ENCODE measurements at places on chromosomes 13 and 19. TPM values are rescaled to one million over a fixed set of nuclear protein-coding genes. Genes with fewer than 3 reads are reported as not detected.

The ZNF606 gene
- 23.0 TPM for total RNA-seq

The ARGLU1 gene
- total RNA-seq: 86.7 TPM

The FSD1 gene
- total RNA-seq: 0.85 TPM

GRCh38 chr13:77994166-77994565 lies 75.5 kb upstream of the EDNRB start:
- no peak overlapping the region for H3K4me3 ChIP-seq
- DNase-seq: no peak
- H3K27ac ChIP-seq: no peak overlapping the region
- H3K4me1 ChIP-seq: no peaks in the 10 kb centered on the region
- no peaks in the 10 kb centered on the region for H3K27me3 ChIP-seq

DNA sequence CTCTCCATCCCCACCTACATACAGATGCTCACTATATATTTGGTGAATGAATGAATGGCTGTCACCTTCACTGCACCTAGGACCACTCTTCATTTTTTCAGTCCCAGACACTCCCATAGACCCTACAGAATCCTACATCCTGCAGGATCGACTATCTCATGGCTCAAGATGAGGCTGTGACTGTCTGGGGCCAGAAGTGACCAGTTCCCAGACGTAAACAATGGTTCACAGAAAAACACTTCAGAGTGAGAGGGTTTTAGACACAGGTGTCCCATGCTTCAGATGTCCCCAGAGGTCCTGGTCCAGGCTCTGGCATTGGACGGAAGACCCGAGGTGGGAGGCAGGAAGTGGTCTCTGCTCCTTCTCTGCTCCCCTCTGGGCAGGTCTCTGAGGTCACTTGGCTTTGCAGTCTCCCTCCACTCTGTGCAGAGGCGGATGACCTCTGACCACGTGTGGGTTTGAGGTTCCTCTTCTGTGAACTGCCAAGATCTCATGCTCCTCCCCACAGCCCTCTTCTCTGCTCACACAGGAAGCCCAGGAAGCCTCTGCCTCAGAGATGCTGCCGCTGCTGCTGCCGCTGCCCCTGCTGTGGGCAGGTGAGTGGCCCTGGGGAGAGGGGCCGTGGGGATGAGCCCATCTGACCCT lies 24.9 kb downstream of the SIGLEC7 start:
- DNase-seq: no peak
- H3K4me1 ChIP-seq: no peaks in the 10 kb centered on the region
- H3K4me3 ChIP-seq: no peak overlapping the region
- no peak overlapping the region for H3K27ac ChIP-seq

DNA sequence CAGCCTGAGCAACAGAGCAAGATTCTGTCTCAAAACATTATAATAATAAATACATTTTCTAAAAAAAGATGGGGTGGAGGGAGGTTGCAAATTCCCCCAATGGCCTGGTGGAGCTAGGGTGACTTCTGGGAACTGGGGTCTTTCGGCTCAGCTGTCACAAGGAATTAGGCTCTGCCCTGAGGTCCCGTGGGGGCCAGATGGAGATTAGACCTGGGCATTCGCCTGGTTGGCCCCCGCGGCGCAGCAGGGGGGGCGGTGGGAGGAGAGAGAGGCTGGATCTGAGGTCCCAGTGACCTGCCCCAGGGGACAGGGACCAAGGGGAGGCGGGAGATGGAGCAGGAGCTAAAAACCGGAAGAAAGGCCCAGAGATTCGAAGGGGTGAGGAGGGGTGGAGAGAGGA lies 14.8 kb downstream of the FUT6 start:
- DNase-seq: no peak
- no peak overlapping the region for H3K27ac ChIP-seq
- no peaks in the 10 kb centered on the region for H3K27me3 ChIP-seq

- H3K27ac ChIP-seq: peak overlapping the region; percentile 83
- H3K4me3 ChIP-seq: no peak overlapping the region
- H3K4me1 ChIP-seq: peaks cover 38% of the 10 kb centered on the region
- DNase-seq: no peak
- H3K27me3 ChIP-seq: no peaks in the 10 kb centered on the region
Measured at GRCh38 chr13:33185853-33186252, 99.7 kb downstream of the STARD13 start.

DNA sequence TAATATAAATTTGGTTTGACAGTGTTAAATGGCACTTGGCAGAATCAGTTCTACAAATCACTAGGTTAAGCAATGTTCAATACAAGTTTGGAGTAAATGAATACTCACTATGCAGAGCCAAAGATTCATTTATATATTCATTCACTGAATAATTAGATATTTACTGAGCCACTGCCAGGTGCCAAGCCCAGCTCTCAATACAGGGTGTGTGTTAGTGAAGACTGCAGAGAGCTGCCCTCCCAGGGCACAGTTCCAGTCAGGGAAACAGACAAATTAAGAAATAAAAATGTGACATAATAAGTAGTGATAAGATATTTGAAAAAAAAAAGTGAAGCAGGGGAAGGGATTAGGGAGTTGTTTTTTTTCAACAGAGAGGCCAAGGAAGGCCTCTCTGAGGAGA lies 411.7 kb downstream of the KCNRG start:
- no peak overlapping the region for H3K4me3 ChIP-seq
- no peaks in the 10 kb centered on the region for H3K36me3 ChIP-seq
- H3K4me1 ChIP-seq: peaks cover 5% of the 10 kb centered on the region
- H3K27ac ChIP-seq: no peak overlapping the region

- H3K4me1 ChIP-seq: no peaks in the 10 kb centered on the region
- no peaks in the 10 kb centered on the region for H3K27me3 ChIP-seq
- peak overlapping the region; percentile 88 for H3K27ac ChIP-seq
- H3K4me3 ChIP-seq: peak overlapping the region; percentile 48
Measured at GRCh38 chr13:48158290-48158689, 63.4 kb upstream of the MED4 start.

DNA sequence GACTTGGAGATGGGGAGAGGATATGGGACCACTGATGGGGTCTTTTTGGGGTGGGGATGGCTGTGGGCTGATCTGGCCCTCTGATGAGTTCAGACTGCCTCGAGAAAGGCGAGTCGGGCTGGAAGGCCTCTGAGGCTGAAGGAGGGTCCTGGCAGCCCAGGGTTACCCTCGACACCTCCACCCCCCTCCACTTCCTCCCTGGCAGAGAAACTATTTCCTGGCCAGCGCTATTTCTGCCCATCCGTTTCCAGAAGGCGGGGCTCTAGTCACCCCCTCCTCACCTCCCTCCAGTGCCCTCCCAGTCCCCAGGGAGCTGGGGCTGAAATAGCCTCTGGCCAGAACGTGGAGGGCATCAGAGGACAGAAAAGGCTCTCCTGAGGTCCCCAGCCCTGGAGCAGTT lies 9.7 kb downstream of the EXOC3L2 start:
- no peak overlapping the region for H3K27ac ChIP-seq
- peaks cover 7% of the 10 kb centered on the region for H3K27me3 ChIP-seq
- no peaks in the 10 kb centered on the region for H3K4me1 ChIP-seq
- H3K4me3 ChIP-seq: peak overlapping the region; percentile 12
- DNase-seq: no peak
- H3K36me3 ChIP-seq: no peaks in the 10 kb centered on the region

DNA sequence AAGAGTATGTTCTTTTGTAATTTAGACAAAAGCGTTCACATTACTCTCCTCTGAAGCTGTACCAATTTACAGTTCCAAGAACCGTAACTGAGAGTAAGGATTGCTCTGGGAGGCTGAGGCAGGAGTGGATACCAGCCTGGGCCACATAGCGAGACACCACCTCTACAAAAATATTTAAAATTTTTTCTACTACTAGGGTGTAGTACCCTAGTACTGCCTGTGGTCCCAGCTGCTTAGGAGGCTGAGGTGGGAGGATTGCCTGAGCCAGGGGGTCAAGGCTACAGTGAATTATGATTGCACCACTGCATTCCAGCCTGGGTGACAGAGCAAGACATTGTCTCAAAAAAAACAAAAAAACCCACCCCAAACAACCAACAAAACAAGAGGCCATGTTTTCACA lies 12.1 kb upstream of the CYP2A6 start:
- no peaks in the 10 kb centered on the region for H3K4me1 ChIP-seq
- no peak for DNase-seq
- no peak overlapping the region for H3K4me3 ChIP-seq
- no peaks in the 10 kb centered on the region for H3K27me3 ChIP-seq
- H3K27ac ChIP-seq: no peak overlapping the region
- H3K36me3 ChIP-seq: no peaks in the 10 kb centered on the region

DNA sequence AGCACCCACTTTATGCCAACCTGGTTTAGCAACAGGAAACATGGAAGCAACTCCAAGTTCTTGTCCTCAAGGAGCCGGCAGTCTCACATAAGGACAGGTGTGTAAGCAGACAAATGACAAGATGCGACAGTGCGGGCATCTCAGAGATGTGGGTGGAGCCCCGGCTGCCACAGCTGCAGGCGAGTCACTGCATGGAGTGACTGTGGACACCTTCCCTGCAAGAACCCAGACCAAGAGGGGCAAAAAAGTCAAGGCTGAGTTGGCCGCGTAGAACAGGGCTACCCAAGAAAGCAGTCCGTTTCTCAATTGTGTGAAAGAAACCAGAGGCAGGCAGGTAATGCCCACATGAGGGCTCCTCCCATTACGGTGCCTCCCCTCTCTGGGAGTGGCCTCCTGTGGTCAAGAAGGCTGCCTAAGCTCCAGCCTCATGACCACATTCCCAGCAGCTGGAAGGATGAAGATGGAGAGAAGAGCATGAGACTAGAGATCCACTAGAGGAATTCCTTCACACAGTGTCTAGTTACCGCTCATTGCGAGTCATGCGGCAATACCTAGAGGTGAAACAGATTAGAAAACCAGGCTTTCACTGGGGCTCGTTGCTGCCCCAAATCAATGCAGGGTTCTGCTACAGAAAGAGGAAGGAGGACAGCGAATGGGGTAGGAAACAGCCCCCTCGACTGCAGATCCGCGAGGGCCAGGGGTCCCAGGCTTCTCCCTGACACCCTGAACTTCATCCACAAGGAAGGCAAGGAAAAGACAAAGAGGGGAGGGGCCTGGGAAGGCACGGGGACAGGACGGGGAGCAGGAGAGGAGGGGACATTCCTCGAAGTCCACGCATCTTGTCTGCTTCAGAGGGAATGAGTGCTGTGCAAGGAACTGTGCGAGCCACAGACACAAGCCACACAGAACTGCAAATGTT lies 80.2 kb downstream of the SPACA7 start:
- no peaks in the 10 kb centered on the region for H3K36me3 ChIP-seq
- no peaks in the 10 kb centered on the region for H3K27me3 ChIP-seq
- H3K27ac ChIP-seq: no peak overlapping the region
- H3K4me3 ChIP-seq: no peak overlapping the region
- DNase-seq: no peak

- H3K36me3 ChIP-seq: peaks cover 36% of the 10 kb centered on the region
- H3K4me1 ChIP-seq: no peaks in the 10 kb centered on the region
- DNase-seq: no peak
- no peak overlapping the region for H3K27ac ChIP-seq
- no peak overlapping the region for H3K4me3 ChIP-seq
Measured at GRCh38 chr19:38833092-38833425, 1.5 kb upstream of the ECH1 start.

GRCh38 chr13:98571955-98572662 lies 4.8 kb downstream of the STK24 start:
- H3K27ac ChIP-seq: peak overlapping the region; percentile 18
- H3K4me1 ChIP-seq: peaks cover 46% of the 10 kb centered on the region
- no peaks in the 10 kb centered on the region for H3K27me3 ChIP-seq
- H3K36me3 ChIP-seq: no peaks in the 10 kb centered on the region
- no peak overlapping the region for H3K4me3 ChIP-seq

- peaks cover 4% of the 10 kb centered on the region for H3K4me1 ChIP-seq
- peak overlapping the region; percentile 37 for H3K27ac ChIP-seq
Measured at GRCh38 chr19:3364501-3364858, 1.9 kb upstream of the NFIC start.

DNA sequence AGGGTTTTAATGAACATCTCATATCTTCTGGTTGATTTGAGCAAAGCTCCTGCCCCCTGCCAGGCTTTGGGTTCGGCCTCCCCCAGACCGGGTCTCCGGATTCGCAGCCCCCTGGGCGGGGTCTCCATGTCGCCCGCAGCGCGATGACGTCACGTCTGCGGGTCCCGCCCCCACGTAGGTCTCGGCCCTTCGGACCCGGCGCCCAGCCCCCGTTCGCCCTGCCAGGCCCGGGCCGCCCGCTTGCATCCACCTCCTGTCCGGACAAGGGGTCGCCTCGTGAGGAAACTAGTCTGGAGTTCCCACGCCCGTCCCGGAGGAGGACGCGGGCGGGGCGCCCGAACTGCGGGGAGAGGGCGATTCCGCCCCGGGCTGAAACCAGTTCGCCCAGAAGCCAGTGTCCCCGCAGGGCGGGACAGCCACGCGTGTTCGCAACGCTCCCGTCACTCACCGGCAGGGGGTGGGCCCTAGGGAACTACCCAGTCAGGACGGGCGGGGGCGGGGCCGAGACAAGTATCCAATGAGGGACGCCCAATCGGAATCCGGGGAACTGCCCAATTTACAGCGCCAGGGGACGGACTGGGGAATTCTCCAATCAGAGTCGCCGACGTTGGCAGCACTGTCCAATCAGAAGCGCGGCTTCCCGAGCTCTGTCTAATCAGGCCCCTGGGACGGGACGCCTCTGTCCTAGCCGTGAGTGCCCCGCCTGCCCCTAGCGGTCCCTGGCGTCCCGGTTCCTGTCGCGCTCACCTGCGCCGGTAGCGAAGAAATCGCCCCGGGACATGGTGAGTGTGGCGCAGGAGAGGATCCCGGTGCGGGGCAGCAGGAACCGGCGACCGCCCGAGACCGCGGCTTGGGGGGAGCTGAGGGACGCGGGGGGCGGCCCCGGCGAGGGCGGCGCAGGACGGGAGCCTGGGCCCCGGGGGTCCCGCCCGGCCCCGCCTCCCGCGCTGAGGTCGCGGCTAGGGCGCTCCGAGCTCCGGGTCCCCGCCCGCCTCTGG lies at the start of gene ZNF555:
TSS of gene ZNF555 (plus strand) at position 682 of the 998 bp plus-strand sequence. CDS start at position 780, 98 bp downstream.
- DNase-seq: peak; percentile 100
- H3K36me3 ChIP-seq: no peaks in the 10 kb centered on the region
- peak within 1 kb of the TSS; percentile 77 for H3K4me3 ChIP-seq
- no peaks in the 10 kb centered on the region for H3K4me1 ChIP-seq
- no peaks in the 10 kb centered on the region for H3K27me3 ChIP-seq

GRCh38 chr13:40120781-40121180 lies 465.3 kb downstream of the COG6 start:
- no peak overlapping the region for H3K27ac ChIP-seq
- H3K36me3 ChIP-seq: no peaks in the 10 kb centered on the region
- DNase-seq: no peak
- no peaks in the 10 kb centered on the region for H3K4me1 ChIP-seq
- H3K27me3 ChIP-seq: no peaks in the 10 kb centered on the region

DNA sequence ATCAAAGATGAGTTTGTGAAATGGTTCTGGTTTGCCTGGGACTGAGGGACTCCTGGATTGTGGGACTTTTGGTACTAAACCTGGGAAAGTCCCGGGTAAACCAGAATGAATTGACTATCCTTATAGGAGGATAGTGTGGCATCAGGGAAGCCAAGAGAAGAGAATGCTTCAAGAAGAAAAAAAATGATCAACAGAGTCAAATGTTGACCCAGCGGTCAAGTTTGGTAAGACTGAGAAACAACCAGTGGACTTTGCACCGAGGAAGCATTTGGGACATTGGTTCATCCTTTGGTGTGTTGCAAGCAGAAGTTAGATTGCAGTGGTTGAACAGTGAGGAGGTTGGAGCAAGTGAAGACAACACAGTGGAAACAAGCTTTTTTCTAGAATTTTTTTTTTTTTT lies 33.5 kb downstream of the CLEC17A start:
- no peak for DNase-seq
- no peaks in the 10 kb centered on the region for H3K36me3 ChIP-seq
- H3K27me3 ChIP-seq: no peaks in the 10 kb centered on the region
- H3K4me3 ChIP-seq: no peak overlapping the region
- H3K27ac ChIP-seq: no peak overlapping the region
